HCT116 (cell line): ENCODE measurements at places on chromosomes 1 and 21. TPM values are rescaled to one million over a fixed set of nuclear protein-coding genes. Genes with fewer than 3 reads are reported as not detected.

DNA sequence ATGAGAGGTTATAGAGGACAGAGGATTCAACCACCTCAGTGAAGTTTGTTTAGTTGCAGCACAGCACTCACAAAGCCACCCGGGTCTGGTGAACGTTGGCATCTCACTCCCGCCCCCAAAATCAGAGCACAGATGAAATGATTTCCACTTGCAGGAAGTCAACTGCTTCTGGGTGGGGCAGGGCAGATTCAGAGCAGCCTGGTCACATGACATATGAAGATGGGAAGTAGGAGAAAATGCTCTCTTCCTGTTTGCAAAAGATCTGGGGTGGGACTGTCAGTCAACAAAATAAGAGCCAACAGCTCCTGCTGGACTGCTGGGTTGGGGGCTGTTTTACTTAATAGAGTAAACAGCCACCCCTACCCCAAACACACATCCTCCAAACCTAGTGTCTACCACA is 43.2 kb downstream of the LRRC71 start:
- peaks cover 13% of the 10 kb centered on the region; the same call in 1 of the 2 replicates for H3K36me3 ChIP-seq
- DNase-seq: no peak
- no peaks in the 10 kb centered on the region for H3K27me3 ChIP-seq
- H3K4me3 ChIP-seq: no peak overlapping the region
- no peak overlapping the region for H3K27ac ChIP-seq
- no peaks in the 10 kb centered on the region for H3K4me1 ChIP-seq

The BRDT gene
- not detected for total RNA-seq

DNA sequence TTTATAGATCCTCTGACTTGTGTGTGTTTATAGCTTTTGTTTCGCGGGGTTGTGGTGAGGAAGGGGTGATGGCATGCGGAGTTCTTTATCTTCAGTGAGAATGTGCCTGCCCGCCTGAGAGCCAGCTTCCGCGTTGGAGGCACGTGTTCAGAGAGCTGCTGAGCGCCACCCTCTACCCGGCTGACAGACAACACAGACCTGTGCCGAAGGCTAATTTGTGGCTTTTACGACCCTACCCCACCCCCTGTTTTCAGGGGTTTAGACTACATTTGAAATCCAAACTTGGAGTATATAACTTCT is 14.4 kb upstream of the CD101 start:
- no peak for DNase-seq
- no peaks in the 10 kb centered on the region for H3K4me1 ChIP-seq
- no peak overlapping the region for H3K27ac ChIP-seq

The DNAJB4 gene
- 26.0 TPM for total RNA-seq

DNA sequence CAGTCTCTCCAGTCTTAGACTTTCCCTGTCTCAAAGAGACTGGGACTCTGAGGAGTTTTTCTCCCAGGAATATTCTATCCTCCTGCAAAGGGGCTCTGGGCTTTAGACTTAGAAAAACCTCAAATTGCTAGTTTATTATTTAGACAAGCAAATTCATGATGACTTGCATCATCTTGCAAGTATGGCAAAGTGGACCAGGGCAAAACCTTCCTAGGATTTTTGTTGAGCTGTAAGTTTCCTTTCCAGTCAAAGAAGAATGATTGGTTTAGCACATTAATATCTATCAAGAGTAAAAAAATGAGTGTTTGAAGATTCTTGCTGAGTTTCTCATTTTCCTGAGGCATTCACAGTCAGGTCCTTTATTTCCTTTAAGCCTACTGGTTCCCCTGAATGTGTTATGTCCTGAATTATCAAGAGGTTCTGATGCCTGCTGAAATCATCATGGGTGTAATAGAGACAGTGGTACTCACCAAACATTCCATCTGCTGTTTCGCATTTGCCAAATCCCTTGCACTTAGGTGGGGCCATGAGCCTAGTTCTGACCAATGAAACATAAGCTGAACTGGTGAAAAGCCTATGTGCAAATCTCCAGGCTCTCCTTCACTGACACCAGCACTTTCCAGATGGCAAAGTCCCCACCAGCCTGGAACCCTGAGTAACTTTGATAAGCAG is 25.2 kb upstream of the SPAG17 start:
- no peaks in the 10 kb centered on the region for H3K36me3 ChIP-seq
- no peak for DNase-seq
- no peaks in the 10 kb centered on the region for H3K4me1 ChIP-seq

The MATN1 gene
- total RNA-seq: 0.12 TPM

DNA sequence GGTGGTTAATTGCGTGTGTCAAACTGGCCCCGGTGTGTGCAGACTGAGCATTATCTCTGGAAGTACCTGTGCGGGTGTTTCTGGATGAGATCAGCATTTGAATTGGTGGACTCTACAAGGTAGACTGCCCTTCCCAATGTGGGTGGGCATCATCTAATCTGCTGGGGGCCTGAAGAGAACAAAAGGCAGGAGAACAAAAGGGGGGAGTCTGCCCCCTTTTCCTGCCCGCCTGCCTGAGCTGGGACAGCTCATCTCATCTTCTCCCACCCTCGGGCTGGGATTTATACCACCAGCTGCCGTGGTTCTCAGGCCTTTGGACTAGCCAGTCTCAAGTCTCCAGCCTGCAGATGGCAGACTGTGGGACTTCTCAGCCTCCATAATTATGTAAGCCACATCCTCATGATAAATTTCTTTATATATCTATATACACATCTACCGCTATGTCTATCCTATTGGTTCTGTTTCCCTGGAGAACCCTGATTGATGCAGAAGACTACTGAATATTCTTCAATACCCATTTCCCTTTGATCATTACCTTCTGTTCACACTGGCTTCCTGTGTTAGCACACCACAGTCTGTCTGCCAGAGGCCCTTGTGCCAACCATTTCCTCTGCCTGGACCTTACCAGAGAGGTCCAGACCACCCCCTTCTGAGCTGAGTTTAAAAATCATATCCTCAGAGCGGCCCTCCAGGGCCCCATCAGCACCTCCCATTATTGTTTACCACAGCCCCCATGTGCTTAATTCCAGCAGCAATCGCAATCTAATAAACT is 25.2 kb downstream of the RCAN1 start:
- H3K27ac ChIP-seq: no peak overlapping the region
- no peaks in the 10 kb centered on the region for H3K27me3 ChIP-seq
- no peaks in the 10 kb centered on the region for H3K36me3 ChIP-seq
- no peak for DNase-seq

- no peak overlapping the region for H3K4me3 ChIP-seq
- 0 out of 2 replicates have a peak, but pooled peaks cover 4% of the 10 kb centered on the region for H3K36me3 ChIP-seq
- H3K27me3 ChIP-seq: no peaks in the 10 kb centered on the region
These were observed 6.6 kb downstream of the IPO13 start for GRCh38 chr1:43953361-43953760.

The CRYBG2 gene
- 10.5 TPM for total RNA-seq

DNA sequence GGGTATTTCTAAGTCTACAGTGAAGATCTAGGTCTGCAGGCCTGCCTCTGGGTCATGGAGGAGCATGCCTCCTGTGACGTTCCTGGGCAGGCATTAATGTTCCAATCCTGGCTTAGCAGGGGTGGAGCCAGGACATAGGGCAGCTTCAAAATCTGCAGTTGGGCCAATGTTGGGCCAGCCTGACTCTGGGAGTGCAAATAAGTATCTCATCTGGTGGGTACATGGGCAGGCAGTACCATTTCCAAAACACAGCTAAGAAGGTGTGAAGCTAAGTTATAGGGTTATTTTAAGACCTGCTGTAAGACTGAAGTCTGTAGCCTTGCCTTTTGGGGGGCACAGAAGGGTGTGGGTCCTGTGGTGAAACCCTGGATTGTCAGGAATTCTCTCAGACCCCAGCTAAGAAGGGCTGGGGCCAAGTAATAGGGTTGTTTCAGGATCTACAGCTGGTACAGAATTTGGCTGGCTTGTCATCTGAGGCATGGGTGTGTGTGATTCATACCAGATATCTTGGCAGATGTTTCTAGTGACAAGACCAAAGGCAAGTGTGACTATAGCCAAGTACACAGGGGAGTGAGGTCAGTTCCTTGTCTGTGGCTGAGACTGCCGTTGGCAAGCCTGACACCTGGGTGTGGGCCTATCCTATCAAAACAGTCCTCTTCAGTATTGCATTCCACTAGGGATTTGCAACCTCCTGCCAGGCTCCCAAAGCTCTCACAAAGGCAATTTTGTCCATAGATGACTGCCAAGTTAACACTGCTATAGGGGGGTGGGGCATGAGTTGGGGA is 468.7 kb upstream of the B3GALT2 start:
- no peaks in the 10 kb centered on the region for H3K36me3 ChIP-seq
- no peaks in the 10 kb centered on the region for H3K4me1 ChIP-seq
- no peak overlapping the region for H3K4me3 ChIP-seq
- peak; percentile 2 for DNase-seq
- H3K27me3 ChIP-seq: no peaks in the 10 kb centered on the region

The OR2T11 gene
- not detected for total RNA-seq

DNA sequence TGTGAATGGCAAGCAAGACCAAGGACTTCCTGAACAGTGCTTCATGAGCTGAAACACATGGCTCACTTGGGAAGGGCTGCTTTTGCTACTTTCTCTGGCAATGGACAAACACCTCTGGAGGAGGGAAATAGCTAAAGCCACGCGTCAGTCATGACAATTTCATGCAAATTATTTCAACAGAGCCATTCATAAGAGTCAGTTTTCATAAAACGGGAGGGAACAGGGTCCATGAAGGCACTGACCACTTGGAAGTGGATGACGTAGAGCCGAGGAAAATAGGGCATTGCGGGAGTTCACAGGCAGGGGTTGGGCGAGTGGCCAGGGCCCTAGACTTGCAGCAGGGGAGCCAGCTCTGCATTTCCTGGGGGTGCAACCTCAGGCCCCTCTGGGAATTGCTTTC is 43.9 kb downstream of the SDC3 start:
- H3K36me3 ChIP-seq: no peaks in the 10 kb centered on the region
- DNase-seq: no peak
- H3K4me1 ChIP-seq: no peaks in the 10 kb centered on the region
- no peak overlapping the region for H3K4me3 ChIP-seq

DNA sequence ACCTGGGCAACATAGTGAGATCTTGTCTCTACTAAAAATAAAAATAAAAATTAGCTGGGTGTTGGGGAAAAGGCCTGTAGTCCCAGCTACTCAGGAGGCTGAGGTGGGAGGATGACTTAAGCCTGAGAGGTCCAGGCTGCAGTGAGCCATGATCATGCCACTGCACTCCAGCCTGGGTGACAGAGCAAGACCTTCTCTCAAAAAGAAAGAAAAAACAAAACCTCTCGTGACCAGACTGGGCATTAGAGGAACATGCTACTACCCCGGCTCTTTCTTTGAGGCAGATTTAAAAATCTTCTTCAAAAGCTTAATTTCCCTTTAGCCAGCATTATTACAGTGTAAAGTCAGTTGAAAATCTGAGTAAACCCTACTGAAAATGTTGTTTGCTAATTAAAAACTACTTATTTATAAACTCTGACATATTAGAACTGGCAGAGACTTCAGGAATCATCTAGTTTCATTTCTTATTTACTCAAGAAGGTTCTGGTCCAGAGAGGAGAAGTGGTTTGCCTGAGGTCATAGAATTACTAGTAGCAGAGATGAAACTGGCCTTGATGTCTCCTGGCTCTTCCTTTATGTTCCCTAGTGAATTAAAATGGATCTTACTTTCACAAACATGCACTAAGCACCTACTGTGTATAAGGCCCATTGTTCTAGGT is 11.6 kb upstream of the ELAVL4 start:
- no peaks in the 10 kb centered on the region for H3K27me3 ChIP-seq
- H3K27ac ChIP-seq: no peak overlapping the region

DNA sequence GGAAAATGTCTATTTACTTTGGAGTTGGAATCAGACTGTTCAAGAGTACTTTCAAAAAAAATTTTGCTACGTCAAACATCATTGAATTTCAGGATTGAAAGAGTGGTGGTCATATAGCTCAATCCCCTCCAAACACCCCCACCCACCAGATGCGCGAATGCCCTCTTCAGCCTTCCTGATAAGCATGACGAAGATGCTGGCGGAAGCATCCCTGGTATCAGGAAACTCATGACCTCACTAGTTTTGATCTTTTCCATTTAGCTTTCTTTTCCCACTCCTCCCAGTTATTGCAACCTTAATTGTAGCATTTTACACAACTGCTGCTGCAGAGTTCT is 104.4 kb downstream of the LEPR start:
- H3K36me3 ChIP-seq: no peaks in the 10 kb centered on the region
- H3K27ac ChIP-seq: no peak overlapping the region
- peaks cover 9% of the 10 kb centered on the region; the same call in 1 of the 2 replicates for H3K4me1 ChIP-seq
- H3K4me3 ChIP-seq: no peak overlapping the region
- no peak for DNase-seq
- no peaks in the 10 kb centered on the region for H3K27me3 ChIP-seq

DNA sequence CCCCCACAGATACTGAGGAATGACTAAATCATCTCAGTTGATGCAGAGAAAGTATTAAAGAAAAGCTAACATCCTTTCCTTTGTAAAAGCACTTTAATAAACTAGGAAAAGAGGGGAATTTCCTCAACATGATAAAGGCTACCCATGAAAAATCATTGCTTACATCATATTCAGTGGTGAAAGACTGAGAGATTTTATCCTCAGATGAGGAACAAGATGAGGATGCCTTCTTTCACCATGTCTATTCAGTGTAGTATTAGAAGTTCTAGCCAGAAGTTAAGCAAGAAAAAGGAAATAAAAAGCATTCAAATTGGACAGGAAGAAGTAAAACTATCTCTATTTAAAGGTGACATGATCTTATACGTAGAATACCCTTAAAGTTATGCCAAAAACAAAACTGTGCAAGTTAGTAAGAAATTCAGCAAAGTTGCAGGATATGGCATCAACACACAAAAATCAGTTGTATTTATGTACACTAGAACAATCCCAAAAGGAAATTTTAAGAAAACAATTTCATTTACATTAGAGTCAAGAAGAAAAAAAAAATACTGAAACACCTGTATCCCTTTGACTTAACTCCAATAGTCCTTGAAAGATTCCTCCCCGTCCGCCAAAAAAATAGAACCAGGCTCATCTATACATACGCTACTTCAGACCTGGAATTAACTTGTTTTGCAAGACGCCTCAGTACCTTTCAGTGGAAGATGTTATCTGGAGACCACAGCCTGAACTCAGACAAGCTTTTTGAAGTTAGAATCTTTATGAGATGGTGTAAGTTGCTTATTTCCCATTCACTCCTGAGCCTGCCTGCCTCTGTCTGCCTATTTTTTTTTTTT is 17.5 kb downstream of the ZMYM4 start:
- no peaks in the 10 kb centered on the region for H3K36me3 ChIP-seq
- no peak overlapping the region; the same call in 1 of the 2 replicates for H3K27ac ChIP-seq
- H3K4me3 ChIP-seq: no peak overlapping the region
- H3K4me1 ChIP-seq: peaks cover 28% of the 10 kb centered on the region

- no peak overlapping the region; the same call in 1 of the 2 replicates for H3K27ac ChIP-seq
- no peak for DNase-seq
- no peak overlapping the region for H3K4me3 ChIP-seq
- H3K36me3 ChIP-seq: no peaks in the 10 kb centered on the region
- peaks cover 3% of the 10 kb centered on the region for H3K4me1 ChIP-seq
These were observed 525 bp downstream of the C1QTNF12 start for GRCh38 chr1:1245817-1246576.

The ADPRS gene
- total RNA-seq: 28.2 TPM

GRCh38 chr21:32143241-32143939 is 135.5 kb downstream of the MIS18A start:
- no peaks in the 10 kb centered on the region for H3K36me3 ChIP-seq
- no peak for DNase-seq
- H3K4me3 ChIP-seq: no peak overlapping the region
- no peak overlapping the region for H3K27ac ChIP-seq
- peaks cover 36% of the 10 kb centered on the region for H3K27me3 ChIP-seq
